ENCODE measurements at places on chromosomes 4 and X.

DNA sequence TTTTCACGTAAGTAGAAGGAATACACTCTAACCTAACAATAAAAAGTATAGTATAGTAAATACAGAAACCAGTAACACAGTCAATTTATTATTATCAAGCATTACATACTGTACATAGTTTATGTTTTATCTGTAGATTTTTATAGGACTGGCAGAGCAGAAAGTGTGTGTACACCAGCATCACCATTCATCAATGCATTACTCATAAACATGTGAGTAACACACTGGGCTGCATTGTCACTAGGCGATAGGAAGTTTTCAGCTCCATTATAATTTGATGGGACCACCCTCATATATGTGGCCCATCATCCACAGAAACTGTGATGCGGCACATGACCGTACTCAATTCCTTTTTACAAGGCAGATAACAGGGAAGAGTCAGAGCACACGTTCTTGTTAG lies 137.8 kb upstream of the RBPJ start:
- DNase-seq = no peak

DNA sequence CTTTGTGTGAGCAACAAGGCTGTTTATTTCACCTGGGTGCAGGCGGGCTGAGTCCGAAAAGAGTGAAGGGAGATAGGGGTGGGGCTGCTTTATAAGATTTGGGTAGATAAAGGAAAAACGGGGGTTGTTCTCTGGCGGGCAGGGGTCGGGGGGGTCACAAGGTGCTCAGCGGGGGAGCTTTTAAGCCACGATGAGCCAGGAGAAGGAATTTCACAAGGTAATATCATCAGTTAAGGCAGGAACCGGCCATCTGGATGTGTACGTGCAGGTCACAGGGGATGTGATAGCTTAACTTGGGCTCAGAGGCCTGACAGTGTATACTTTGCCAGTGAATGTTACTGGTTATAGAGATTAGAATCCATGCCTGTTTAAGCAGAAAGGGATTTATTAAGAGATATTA lies 19.7 kb upstream of the SPCS3 start:
- no peak for DNase-seq

GRCh38 chr4:42906341-42906740 lies 13.8 kb downstream of the GRXCR1 start:
- DNase-seq = no peak

DNA sequence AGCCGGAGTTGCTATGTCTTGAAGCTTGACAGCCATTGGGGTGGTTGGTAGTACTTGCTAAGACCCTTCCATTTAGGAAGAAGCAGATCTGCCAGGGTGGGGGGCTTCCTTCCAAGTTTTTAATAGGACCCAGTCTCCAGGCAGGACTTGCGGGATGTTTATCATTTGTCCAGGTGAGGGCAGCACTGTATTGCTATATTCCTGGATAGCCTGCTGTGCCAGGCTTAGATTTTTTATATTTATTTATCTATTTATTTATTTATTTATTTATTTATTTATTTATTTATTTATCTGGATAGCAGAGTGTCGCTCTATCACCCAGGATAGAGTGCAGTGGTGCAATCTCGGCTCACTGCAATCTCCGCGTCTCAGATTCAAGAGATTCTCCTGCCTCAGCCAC lies 87.4 kb upstream of the CT45A1 start:
- DNase-seq = peak; percentile 2

DNA sequence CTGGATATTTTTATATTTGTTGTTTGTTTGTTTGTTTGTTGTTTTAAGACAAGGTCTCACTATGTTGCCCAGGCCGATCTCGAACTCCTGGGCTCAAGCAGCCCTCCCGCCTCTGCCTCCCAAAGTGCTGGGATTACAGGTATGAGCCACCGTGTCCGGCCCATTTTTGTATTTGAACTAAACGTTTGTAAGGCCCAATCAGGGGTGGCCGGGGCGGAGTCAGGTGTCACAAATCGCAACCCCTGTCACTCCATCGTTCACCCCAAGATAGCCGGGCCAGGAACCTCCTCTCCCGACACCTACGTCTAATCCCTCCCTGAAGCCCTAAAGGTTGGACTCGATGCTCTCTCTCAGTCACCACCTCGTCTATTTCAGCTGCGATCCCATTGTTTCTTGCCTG lies 722 bp upstream of the EFHC2 start:
- no peak for DNase-seq

DNA sequence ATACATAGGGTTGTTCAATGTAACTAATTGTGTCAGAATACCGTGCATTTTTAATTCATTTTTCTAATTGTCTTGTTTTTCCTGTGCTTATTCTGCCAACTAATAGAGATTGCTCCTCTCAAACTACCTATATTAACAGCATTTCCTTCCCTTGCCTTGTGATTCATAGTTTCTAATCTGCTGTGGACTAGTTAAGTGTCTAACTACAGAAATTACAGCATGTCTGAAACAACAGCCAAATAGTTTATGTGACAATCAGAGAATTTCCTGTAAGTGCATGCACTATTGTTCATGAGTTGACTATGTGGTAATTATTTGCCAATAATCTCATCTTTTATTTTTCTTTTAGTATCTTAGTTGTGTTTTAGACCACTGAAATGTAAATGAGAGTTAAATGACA lies 4.1 kb upstream of the SEC24B start:
- no peak for DNase-seq
